Fibroblast of skin of abdomen (primary cell): ENCODE measurements at places on chromosomes 7 and 10.
A peak's percentile ranks its signal among the peaks of the same experiment; 100 is the strongest.

DNA sequence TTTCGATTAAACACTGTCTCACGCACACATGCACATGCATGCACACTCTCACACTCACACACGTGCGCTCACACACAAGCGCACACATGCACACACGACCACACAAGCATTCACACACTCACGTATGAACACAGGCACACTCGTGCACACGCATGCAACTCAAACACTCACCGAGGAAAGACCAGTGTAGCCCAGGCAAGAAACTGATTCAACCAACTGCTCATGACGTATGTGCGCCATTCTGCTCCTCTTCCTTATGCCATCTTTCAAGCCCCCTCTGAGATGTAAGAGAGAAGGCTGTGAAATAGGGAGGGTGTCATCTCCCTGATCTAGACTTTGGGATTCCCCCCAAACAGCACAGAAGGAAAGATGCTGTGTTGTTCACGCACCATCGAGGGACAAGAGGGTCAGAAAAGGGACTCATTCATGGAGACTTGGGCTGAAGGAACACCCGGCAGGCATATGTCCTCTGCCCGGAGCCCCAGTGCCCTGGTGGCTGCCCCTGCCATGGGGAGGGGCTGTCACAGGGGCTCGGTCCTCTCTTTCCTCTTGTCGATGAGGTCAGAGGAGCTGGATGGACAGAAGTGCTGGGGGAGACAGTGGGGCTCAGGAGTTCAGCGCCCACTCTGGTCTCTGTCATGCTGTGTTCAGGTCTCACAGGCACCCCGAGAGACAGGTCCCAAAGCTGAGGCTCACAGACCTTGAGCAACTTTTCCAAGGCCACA, 130.1 kb upstream of the SHH start:
- no peak for DNase-seq

DNA sequence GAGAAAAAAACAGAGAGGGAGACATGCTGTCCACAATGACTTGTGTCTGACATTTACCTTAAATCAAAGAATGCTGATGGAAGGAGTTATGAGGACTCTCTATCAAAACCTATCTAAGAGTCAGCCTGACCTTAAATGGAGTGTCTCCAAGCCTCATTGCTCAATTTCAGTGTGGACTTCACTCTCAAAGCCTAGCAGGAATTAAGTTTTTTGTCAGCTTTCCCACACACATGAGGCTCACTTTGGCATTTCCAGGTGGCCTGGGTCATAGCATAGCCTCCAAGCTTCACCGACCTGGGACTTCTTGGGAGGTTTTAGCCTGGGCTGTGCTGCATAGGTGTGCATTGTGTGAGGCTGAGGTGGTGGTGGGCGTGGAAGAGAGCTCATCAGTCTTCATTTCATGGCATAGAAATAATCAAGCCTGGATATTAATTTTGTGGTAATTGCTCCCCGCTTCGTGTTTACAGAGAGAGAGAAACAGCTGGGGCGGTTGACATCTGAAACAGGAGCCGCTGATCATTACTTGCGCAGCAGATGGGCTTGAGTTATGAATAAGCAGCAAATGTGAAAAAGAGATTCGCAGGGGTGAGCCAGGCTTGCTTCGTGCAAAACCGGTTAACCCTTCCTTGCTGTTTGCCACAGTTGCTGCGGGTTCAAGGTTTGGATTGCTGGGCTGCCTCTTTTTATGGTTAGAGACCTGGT, 647.8 kb downstream of the INHBA start:
- DNase-seq: no peak

DNA sequence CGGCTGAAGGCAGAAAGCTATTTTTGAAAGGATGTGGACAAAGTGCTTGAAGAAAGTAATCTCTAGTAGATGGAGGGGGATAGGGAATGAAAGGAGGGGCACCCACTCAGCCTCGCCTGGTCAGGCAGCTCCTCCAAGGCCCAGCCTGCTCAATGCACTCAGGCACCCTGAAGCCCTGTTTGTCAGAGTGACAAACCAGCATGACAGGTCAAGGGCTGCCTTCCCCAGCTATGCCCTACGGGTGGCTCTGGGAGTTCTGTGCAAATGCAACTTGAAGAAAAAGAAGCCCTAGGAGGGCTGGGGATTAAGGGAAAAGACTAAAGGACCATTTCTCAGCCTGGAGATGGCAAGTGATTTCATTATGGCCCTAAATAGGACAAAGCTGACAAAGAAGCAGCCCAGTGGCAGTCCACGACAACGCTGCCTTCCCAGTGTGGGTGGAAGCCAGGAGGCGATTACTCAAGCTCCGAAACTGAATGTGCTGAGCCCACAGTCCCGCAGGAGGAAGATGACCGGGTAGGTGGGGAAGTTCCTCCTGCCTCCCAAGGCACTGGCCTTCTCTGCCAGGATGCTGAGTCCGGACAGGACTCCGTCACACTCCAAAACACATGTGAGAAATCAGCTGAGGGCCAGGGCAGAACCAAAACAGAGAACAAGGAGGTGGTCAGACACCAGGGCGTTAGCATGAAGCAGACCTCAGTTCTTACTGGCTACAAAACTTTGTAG, 16.3 kb downstream of the LIPA start:
- DNase-seq: no peak

GRCh38 chr7:82275342-82275741, 168.2 kb downstream of the CACNA2D1 start:
- no peak for DNase-seq

- no peak for DNase-seq
Measured at GRCh38 chr7:72063330-72063729, 348.8 kb downstream of the CALN1 start.

DNA sequence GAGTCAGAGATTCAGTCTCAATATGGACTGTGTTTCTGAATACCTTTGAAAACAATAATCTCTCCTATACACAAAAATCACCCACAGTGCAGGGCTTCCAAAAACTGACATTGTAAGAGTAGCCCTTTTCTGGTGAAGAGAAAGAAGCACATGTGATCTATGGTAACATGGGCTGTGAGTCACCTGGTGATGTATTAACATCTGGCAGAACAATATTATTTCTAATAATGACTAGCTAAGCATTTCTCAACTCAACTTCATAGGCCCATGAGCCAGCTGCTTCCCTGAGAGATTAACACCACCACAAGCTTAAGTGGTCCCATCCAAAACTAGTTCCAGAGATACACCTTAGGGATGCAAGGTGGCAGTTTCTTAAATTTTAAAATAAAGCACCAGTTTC, 331.0 kb upstream of the NRP1 start:
- peak; percentile 47 for DNase-seq

DNA sequence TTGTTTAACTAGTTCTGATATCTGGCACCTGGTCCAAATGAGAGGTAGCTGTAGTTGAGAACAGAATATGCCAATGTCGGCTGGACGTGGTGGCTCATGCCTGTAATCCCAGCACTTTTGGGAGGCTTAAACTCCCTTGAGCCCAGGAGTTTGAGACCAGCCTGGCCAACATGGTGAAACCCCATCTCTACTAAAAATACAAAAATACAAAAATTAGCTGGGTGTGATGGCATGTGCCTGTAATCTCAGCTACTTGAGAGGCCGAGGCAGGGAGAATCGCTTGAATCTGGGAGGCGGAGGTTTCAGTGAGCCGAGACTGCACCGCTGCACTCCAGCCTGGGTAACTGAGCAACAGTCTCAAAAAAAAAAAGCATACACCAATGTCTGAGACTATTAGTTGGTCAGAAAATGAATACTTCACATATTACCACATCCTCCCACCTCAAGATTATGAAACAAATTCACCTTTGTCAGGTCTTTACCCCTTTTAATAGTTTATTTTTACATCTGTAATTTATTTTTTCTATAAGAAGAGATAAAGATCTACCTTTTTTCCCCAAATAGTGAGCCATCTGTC, 38.8 kb downstream of the EPC1 start:
- DNase-seq: no peak

DNA sequence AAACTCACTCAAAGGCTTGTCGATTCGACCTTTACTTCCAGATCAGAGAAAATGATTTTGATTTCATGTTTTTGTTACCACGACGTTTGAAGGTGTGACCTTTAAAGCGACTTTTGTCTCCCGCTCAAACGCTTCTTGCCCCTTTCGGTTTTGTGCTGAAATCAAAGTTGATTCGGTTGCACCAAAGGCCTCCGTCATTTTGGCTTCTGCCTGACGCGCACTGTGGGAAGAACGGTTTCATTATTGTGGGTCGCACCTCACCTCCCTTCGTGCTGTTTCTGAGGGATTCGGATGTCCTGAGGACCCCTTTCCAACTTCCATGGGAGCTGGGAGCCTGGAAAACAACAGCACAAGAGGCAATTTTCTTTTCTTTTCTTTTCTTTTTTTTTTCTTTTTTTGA, 176.9 kb downstream of the DNAJB6 start:
- DNase-seq: no peak

GRCh38 chr10:71241114-71241829, 28.9 kb downstream of the UNC5B start:
- DNase-seq: peak; percentile 88

GRCh38 chr10:58513188-58514110, 777 bp downstream of the BICC1 start:
- DNase-seq: peak; percentile 81

DNA sequence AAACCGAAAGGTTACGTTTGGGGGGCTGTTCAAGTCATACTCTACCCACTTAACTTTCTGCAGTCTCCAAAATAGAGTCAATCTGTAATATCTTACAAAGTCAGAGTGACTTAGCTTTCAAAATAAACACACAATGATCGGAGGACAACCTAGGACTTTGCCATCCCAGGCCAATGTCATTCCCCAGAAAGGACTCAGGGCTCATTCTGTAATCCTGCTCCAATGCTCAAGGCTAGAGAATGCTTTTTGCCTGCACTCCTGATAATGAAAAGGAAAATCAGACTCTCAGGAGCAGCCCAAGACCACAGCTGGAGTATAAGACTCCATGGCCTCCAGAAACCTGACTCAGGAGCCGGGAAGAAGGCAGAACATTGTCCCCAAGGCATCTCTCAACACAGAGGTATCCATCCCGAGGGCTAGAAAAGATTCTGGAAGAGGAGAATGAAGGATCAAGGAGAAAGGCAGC, 28.5 kb upstream of the ASCC1 start:
- DNase-seq: no peak

GRCh38 chr10:29760138-29760900, 125.5 kb upstream of the SVIL start:
- no peak for DNase-seq
